Right renal pelvis (tissue), 4 donors: ENCODE measurements at places on chromosomes 11 and 22.

DNA sequence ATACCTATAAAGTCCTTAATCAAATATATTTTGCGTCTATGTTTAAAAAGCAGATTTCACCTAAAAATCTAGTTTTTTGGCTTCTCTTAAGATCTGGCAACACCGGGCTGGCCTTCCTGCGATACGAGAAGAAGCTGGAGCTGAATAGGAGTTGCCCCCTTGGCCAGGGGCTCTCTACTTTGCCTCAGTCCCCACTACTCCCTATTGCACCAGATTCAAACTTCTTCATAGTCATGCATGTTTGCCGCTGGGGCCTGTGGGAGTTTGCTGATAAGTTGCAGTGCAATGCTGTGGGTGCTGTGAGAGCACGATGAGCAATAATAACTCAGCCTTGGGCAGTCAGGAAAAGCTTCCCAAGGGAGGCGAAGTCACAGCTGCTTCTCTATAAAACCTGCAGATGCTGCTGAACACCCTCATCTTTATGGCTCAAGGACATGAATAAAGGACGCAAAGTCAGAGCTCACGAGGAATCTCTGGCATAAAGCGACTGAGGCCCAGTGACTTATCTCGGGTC, 15.2 kb upstream of the EIF3D start:
- no peak for DNase-seq

GRCh38 chr11:66068923-66069714, 953 bp upstream of the PACS1 start:
- DNase-seq = no peak

GRCh38 chr22:38843201-38843656, 599 bp downstream of the NPTXR start:
- peak; percentile 55 for DNase-seq

DNA sequence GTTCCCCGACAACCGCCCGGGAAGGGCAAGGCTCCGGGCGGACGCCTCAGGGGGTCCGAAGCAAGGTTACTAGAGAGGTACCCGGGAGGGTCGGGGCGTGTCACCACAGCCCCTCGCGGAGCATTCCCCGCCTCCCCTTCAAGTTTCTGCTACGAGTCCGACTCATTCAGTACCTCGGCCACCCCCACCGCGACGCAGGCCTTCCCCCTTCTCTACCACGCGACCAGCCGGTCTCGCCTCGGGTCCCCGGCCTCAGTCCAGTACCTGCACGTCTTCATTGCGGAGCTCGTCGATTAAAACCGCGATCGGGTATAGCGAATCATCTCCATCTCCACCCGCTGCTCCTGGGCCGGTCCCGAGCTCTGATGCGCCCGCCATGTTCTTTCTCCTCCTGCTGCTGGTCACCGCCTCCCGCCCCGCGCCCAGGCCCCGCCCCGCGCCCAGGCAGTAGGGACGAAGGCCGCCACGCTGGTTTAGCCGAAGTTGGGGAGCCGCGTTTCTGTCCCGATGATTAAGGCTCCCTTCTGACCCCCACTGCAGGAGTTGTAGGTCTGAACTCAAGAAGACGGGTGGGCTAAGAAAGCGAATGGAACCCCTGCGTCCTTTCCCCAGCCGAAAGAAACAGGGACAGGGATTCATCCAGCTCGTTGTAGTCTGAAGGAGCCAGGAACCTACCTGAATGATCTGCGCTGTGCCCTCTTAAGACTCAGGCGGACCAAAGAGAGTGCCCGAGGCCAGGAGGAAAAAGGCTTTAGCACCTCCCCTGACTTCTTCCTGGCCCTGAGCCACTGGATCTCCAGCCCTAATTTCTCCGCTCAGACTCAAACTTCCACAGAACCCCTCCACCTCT, at the start of gene PPP2R1B:
PPP2R1B (minus strand) TSS at position 406 of the 850 bp plus-strand sequence; CDS start at position 378, 28 bp downstream.
- DNase-seq = peak; percentile 75

GRCh38 chr22:29150701-29151100, 55.0 kb upstream of the EMID1 start:
- no peak for DNase-seq

GRCh38 chr11:59755701-59756557, 753 bp downstream of the STX3 start:
- no peak for DNase-seq

- no peak for DNase-seq
These were observed 11.9 kb upstream of the ISX start for GRCh38 chr22:35054064-35054463.

GRCh38 chr11:16297332-16297731, 59.0 kb downstream of the SOX6 start:
- no peak for DNase-seq

DNA sequence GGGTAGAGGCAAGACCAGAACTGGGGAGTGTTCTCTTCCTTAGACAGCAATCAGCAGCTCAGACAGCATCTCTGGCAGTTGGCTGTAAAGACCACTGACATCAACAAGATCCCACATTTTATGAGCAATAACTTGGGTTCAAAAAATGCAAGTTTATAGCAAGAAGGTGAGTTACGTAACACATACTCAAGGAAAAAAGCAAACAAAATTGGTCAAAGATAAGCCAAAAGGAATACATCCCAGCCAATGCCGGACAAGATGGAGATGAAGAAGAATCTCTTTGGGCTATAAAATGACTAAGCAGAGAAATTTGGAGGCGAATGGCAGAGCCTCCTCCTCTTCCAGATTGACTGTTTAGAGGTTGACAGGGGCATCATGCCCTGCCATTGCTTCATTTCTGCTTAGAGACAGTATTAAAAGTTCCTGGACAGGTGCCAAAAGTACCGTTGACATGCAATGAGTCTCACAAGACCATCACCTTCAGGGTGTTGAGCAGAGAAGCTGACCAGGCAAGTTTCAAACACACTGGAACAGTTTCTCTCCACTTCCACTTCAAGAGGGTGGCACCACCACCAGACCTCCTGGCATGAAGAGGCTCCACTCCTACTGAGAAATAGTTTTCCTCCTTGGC, 55.9 kb downstream of the ENDOD1 start:
- DNase-seq = no peak

DNA sequence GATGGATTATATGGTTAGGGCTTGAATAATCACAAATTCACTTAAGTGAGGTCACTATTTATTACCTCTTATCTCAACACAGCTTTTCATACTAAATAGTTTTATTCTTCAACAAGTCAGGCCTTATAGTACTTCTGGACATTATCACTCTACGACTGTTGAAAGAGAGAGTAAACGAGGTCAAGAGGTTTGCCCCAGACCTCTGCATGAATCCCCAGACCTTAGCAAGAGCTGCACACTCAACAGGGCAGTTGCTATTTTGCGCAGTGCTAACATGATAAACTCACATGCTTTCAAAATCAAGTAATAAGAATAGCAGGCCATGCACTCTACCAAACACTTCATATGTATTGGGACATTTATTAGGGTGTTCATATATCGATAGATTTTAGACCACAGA, 60.5 kb downstream of the DDI1 start:
- no peak for DNase-seq

DNA sequence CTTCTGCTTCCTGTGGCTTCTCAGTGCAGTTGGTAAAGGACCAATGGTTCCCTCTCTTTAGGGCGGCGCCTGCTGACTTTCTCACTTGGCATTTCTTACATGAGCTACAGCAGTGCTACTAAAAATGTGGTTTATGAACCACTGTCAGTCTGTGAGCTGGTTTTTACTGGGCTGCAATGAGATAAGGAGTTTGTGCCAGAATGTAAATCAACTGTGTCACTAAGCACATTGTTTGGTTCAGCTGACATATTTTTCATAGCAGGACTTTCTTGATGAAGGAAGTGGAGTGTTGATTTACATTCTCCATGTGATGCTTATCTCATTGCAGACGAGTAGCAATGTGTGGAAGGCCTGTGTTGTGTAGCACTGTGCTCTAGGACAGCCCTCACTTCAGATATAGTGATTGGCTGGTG, 463.3 kb downstream of the SOX6 start:
- no peak for DNase-seq

DNA sequence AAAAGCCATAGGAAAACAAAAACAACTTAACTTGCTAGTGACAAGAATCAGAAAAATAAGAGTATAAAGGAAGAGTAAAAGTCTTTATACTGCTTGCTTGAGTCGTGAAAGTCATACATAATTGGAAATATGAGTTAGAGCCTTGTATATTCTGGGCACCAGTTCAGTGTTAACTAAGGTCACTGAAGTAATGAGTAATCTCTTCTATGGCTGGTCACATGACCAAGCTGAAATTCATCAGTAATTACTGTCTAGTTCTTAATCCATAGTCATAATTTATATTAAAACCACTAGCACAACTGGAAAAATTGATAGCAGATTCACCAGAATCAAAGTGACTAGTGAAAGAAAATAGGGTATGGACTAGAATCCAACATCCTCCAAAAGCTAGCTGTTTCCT, 84.4 kb upstream of the SLC5A12 start:
- no peak for DNase-seq

DNA sequence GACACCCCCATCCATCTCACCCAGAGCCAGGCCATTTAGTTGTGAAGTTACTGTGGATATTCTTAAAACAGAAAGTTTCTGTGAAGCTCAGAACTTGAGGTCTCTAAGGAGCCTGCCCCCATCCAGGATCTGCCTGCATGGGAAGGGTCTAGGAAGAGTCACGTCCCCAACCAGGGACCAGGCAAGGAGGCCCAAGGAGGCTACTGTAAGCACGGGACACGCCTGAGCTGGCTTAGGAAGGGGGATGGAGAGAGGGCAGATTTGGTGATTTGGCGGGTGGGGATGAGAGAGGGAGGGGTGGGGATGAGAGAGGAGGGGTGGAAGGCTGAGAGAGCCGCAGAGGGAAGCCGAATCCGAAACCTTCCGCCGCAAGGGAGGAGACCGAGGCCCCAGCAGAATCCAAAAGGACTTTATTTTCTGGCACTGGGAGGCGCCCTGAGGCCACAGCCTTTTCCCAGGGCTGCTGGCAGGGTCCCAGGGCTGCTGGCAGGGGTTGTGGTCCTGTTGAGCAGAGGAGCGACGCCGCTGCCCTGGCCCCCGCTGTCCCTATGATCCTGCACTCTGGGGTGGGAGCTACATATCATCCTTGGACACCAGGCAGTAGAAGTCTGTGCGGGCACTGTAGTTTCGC, 9.4 kb downstream of the SIGIRR start:
- no peak for DNase-seq

DNA sequence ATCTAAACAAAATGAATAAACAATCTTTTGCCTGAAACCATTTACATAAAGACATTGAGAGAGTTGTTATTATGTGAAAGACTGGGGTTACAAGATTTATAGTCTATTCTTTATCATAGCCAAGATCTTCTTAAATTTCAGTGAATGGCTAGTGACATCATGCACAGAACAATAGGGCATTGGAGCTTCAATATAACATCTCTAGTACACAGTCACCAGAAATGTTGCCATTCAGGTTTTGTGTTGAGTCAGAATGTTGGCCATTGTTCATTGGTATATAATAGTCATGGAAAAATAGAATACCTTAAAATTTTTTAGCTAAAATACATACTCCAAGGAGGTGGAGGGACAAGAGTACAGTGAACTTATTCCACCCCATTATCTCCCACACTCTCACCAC, 44.3 kb downstream of the SLC5A12 start:
- DNase-seq = no peak

DNA sequence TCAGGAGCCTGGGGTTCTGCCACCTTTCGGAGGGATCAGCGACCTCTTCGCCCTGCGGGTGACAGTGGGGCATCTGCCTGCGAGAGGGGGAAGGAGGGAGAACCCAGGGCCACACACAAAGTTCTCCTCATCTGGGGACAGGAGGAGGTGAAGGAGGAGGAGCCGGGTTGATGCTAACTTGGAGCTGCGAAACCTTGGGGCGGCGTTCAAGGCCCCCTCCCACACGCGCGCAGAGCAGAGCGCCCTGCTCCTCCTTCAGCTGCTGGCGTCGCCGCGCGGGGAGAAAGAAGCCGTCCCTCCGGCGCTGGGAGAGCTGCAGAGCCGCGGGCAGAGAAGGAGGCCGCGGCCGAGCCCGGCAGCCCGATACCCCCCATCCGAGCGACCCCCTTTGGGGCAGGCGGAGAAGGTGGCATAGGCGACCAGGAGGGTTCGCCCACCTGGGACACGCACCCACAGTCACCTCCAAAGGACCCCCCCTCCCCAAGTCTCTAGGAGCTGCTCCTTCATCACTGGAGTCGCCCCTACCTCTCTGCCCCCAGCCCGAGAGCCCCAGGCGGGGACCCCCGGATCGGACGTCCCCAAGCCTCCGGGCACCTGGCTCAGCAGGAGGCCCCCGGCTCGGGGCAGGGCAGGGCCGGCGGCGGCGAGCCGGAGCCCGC, at the start of gene RASD2:
RASD2 (plus strand) TSS at position 237 of the 659 bp plus-strand sequence. CDS start 5,979 bp downstream, outside the sequence.
- DNase-seq = no peak

DNA sequence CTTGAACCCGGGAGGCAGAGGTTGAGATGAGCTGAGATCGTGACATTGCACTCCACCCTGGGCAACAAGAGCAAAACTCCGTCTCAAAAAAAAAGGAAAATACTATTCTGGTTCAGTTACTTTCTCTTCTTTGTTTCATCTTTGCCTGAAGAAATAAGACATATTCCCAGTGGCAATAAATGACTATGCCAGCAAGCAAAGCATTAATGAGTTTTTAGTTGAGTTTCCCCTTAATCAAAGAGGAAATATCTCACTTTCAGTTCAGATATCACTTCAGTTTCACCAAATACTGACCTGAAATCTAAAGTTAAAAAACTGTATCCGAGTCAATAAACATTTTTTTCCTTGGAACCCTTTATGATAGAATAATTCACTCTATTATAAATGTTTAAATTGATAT, 10.4 kb downstream of the PISD start:
- no peak for DNase-seq

GRCh38 chr11:92048415-92048814, 176.2 kb upstream of the FAT3 start:
- DNase-seq = no peak

DNA sequence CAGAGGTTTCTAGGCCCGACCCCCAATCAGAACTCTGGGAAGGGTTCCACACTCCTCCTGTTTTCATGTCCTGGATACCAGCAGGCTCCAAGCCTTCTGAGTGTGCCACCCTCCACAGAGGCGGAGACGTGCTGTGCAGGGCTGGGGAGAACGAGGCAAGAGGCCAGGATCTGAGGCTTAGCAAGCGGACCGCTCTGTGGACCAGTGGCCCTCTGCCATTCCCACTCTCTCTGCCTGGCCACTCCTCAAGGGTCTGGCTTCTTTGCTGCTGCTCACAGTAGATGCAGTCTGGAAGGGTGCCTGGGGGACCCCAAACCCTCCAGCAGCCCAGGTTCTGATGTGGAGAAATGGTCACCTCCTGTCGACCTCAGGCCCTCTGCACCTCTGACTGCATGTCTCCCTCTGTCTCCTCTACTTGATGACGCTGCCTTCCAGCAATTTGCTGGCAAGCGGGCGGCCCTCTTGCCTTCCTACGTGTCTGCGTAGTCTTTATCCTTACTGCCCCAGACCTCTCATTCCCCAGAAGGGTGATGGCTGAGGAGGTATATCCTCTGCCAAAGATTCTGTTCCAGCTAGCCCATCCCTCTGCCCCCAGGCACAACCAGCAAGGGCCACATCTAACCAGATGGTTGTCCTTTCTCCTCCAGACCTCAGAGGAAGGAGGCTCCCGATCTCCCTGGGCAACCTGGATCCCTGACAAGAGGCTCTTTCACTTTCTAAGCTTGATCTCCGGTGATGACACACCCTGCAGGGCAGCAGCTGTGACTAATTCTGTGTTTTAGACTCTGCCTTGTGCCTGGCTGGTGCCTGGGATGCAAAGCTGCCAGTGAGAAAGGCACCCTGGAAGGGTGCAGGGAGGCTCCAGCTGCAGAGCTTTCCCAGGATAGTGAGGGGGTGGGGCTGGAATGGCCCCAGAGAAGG, 87.3 kb downstream of the NAT10 start:
- no peak for DNase-seq

GRCh38 chr11:104925850-104926249, 27.6 kb upstream of the CASP12 start:
- no peak for DNase-seq
